ENCODE measurements at places on chromosomes 2 and 18. TPM values are rescaled to one million over a fixed set of nuclear protein-coding genes. Genes with fewer than 3 reads are reported as not detected.

The MC5R gene
- not detected for total RNA-seq

The PRSS56 gene
- not detected for total RNA-seq

The TNFAIP6 gene
- total RNA-seq = not detected

The ZC3H15 gene
- total RNA-seq = 35.2 TPM

The MROH2A gene
- 2.9 TPM for total RNA-seq

The NEU2 gene
- total RNA-seq = not detected

The TPGS2 gene
- 59.5 TPM for total RNA-seq

The CCDC141 gene
- not detected for total RNA-seq

The VWA3B gene
- total RNA-seq = not detected

The IL36RN gene
- total RNA-seq = 1.0 TPM

The SP140 gene
- total RNA-seq = 0.58 TPM

The CNPPD1 gene
- 37.1 TPM for total RNA-seq

- no peaks in the 10 kb centered on the region for H3K36me3 ChIP-seq
- no peak for DNase-seq
- H3K27me3 ChIP-seq = no peaks in the 10 kb centered on the region
These were observed 2.3 kb upstream of the VSNL1 start for GRCh38 chr2:17538022-17538843.

GRCh38 chr2:55511508-55512124 is 7.9 kb upstream of the CFAP36 start:
- no peaks in the 10 kb centered on the region for H3K27me3 ChIP-seq

GRCh38 chr2:235055891-235056516 is 104.2 kb downstream of the SH3BP4 start:
- DNase-seq = peak; percentile 42
- peaks cover 55% of the 10 kb centered on the region for H3K36me3 ChIP-seq
- H3K4me3 ChIP-seq = no peak overlapping the region
- no peaks in the 10 kb centered on the region for H3K27me3 ChIP-seq

- no peak for DNase-seq
- H3K36me3 ChIP-seq = no peaks in the 10 kb centered on the region
- no peaks in the 10 kb centered on the region for H3K27me3 ChIP-seq
- no peak overlapping the region for H3K27ac ChIP-seq
- H3K4me3 ChIP-seq = no peak overlapping the region
- no peaks in the 10 kb centered on the region for H3K4me1 ChIP-seq
These were observed 59.9 kb upstream of the DARS1 start for GRCh38 chr2:136045344-136045743.

GRCh38 chr2:169302364-169302763 is 60.0 kb downstream of the LRP2 start:
- DNase-seq = no peak
- H3K27me3 ChIP-seq = no peaks in the 10 kb centered on the region
- no peaks in the 10 kb centered on the region for H3K36me3 ChIP-seq
- no peaks in the 10 kb centered on the region for H3K4me1 ChIP-seq

DNA sequence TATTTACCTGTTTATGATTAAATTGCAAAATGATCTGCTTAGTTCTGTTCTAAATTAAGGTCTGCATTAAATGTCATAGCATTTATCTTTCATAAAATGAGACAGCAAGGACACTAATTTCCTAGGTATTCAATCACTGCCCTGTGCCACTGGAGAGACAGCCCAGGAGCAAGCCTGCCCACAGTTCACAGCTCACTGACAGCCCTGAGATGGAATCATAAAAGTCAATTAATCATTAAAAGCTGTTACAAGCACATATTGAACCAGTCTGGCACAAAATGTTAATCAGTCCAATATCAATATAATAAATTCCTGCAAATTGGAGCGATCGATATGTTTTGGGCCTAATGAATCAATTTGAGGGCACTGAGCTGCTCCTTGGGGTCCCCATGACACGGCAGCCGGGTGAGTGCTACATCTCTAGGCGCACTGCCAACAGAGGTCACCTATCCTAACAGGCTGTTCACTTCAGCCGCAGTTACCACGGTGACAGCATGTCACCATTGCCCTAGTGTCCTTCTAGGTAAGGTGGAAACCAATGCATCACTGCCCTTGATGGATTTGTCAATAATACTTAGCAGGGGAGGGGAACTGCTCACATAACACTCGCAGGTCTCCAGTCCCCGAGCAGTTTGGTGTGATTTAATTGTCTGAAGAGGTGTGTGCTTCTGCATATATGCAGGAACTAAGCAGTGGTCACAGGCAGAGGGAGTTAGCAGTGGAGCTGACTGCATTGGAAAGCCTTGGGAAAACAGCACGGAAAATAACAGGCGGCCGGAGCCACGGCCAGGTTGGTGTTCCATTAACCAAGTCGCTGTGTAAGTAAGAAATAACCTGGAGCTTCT is 47.3 kb downstream of the POU3F3 start:
- no peaks in the 10 kb centered on the region for H3K4me1 ChIP-seq
- H3K36me3 ChIP-seq = no peaks in the 10 kb centered on the region
- no peak overlapping the region for H3K27ac ChIP-seq
- H3K4me3 ChIP-seq = no peak overlapping the region
- H3K27me3 ChIP-seq = peaks cover 85% of the 10 kb centered on the region

GRCh38 chr18:14937271-14937670 is 189.3 kb downstream of the ANKRD30B start:
- no peak for DNase-seq
- no peaks in the 10 kb centered on the region for H3K4me1 ChIP-seq
- no peak overlapping the region for H3K4me3 ChIP-seq
- no peak overlapping the region for H3K27ac ChIP-seq

GRCh38 chr2:218996937-218997336 is 3.7 kb upstream of the CRYBA2 start:
- no peak for DNase-seq
- H3K4me3 ChIP-seq = no peak overlapping the region
- H3K4me1 ChIP-seq = peaks cover 9% of the 10 kb centered on the region
- H3K36me3 ChIP-seq = no peaks in the 10 kb centered on the region

DNA sequence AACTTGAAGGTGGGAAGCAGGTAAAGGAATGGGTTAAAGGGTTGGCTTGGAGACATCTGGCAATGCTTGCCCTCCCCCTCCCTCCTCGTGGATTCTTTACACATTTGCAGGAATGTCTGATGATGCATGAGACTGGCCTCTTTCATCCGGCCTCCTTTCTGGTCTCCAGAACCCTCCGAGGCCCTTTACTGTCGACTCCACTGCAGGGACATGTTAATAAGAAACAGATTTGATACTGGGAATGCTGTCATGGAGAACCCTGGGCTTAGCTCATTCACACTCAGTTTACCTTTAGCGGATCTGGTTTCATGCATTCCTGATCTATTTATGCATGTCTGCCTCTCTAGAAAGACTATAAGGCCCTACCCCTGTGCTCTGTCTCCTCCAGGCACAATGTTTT is 238.7 kb downstream of the TGIF1 start:
- peaks cover 8% of the 10 kb centered on the region for H3K4me1 ChIP-seq
- no peak overlapping the region for H3K4me3 ChIP-seq
- H3K36me3 ChIP-seq = no peaks in the 10 kb centered on the region
- H3K27ac ChIP-seq = no peak overlapping the region
- no peak for DNase-seq
- no peaks in the 10 kb centered on the region for H3K27me3 ChIP-seq

- DNase-seq = no peak
- H3K27ac ChIP-seq = no peak overlapping the region
- no peak overlapping the region for H3K4me3 ChIP-seq
- no peaks in the 10 kb centered on the region for H3K36me3 ChIP-seq
- peaks cover 3% of the 10 kb centered on the region for H3K4me1 ChIP-seq
These were observed 645.0 kb downstream of the IRS1 start for GRCh38 chr2:226154610-226155009.

DNA sequence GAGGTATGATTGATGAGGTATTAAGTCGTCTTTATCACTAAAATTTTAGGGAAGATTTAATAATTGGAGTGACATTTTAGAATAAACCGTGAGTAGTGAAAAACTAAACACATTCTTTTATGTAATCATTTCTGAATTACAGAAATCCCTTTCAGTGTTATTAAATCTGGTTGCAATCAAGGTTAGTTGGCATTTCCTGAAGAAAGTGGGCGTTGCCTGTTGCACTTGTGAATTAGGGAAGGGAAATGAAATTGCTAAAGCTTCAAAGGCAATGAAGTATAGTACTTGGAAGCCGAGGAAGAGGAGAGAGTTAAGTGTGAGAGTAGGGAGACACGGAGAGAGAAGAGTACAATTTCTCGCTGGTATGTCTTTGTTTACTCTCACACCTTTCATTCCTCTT is 274.5 kb downstream of the SLC8A1 start:
- DNase-seq = no peak
- no peaks in the 10 kb centered on the region for H3K36me3 ChIP-seq
- no peaks in the 10 kb centered on the region for H3K4me1 ChIP-seq
- H3K27ac ChIP-seq = no peak overlapping the region
- no peaks in the 10 kb centered on the region for H3K27me3 ChIP-seq

- no peak overlapping the region for H3K27ac ChIP-seq
- no peaks in the 10 kb centered on the region for H3K4me1 ChIP-seq
- H3K27me3 ChIP-seq = no peaks in the 10 kb centered on the region
- no peak for DNase-seq
- no peaks in the 10 kb centered on the region for H3K36me3 ChIP-seq
- no peak overlapping the region for H3K4me3 ChIP-seq
These were observed 1608.9 kb upstream of the PIK3C3 start for GRCh38 chr18:40346146-40346545.

GRCh38 chr2:10887476-10887875 is 24.3 kb upstream of the KCNF1 start:
- H3K4me1 ChIP-seq = no peaks in the 10 kb centered on the region
- no peak for DNase-seq
- H3K27me3 ChIP-seq = peaks cover 19% of the 10 kb centered on the region
- H3K27ac ChIP-seq = no peak overlapping the region

DNA sequence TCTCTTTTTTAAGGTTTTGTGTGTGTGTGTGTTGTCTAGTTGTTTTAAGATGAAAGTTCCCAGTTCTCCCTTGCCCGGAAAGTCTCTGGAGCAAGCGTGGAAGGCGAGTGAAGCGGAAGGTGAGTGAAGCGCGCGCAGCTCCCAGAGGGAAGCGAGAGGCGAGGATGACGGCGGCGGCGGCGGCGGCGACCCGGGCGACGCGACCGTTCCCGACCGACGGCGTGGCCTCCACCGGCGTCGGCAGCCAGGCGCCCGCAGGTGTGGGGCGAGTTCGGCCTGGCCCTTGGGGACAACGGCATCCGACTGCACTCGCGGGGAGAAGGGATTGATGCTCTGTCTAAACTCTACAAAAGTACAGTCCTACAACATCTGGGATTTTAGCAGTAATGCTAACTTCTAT is 321.9 kb downstream of the CELF4 start:
- no peaks in the 10 kb centered on the region for H3K27me3 ChIP-seq
- H3K4me3 ChIP-seq = no peak overlapping the region
- no peaks in the 10 kb centered on the region for H3K36me3 ChIP-seq
- no peaks in the 10 kb centered on the region for H3K4me1 ChIP-seq
- no peak for DNase-seq
- no peak overlapping the region for H3K27ac ChIP-seq

DNA sequence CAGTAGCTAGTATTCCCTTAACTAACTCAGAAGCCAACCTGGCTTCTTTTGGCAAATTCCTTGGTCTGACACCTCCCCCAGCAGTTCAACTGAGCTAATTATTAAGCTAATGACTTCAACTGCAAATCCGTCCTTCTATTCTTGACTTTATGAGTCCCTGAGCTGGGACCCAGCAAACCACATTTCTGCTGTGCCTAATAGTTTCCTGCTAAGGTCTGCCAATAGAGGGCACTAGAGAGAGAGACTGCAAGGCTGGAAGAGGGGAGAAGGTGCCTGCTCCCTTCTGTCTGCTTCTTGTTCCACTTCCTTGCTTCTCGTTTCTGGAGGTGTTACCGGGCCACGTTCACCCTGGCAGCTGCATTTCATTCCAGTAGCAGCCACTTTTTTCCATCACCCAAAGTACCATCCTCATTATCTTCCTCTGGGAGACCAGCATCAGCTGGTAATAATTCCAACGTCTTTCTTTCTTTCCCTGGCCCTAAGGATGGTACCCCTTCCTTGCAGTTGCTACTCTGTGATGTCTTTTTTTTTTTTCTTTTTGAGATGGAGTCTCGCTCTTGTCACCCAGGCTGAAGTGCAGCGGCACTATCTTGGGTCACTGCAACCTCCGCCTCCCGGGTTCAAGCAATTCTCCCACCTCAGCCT is 352.0 kb downstream of the TNS1 start:
- peaks cover 15% of the 10 kb centered on the region for H3K4me1 ChIP-seq
- H3K36me3 ChIP-seq = no peaks in the 10 kb centered on the region
- DNase-seq = no peak

DNA sequence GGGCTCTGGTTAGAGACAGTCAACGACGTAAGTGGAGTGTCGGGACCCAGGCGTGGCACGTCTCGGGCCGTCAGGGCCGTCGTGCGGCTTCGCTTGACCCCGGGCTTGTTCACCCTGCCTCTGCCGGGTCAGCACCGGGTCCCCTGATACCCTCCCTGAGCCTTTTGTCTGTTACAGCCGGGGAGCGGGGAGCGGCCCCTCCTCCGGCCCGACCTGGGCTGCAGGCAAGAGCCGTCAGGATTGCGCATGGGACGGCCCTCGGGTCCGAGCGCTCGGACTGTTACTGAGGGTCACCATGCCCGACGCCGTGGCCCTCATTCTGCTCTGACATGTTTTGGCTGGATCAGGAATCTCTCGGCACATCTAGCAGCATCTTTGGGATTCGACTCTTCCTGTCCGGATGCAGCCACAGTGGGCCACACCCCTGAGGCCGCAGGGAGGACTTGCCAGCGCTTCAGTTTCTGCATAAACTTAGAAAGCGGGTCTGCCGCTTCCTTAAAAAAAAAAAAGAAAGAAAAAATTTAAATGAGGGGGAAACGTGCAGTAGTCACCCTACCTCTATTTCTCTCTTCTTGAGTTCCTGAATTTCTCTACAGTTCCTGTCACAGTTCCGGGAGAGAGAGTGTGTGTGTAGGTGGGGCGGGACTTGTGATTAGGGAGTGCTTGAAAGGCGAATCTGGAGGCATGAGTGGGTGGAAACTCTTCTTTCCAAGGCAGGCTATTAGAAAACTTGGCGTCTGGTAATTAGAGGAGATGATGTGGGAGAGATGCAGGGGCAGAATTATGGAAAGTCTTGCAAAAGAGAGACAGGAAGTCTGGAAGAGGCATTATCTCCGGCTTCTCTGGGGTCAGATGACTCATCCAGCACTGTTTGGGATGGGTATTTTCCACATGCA is 909 bp downstream of the TMEM87B start:
- no peaks in the 10 kb centered on the region for H3K27me3 ChIP-seq
- peaks cover 30% of the 10 kb centered on the region for H3K4me1 ChIP-seq
- peak; percentile 58 for DNase-seq

GRCh38 chr2:134268265-134268664 is 14.4 kb downstream of the MGAT5 start:
- H3K4me1 ChIP-seq = no peaks in the 10 kb centered on the region
- DNase-seq = no peak
- H3K4me3 ChIP-seq = no peak overlapping the region
- no peak overlapping the region for H3K27ac ChIP-seq
- no peaks in the 10 kb centered on the region for H3K36me3 ChIP-seq
- H3K27me3 ChIP-seq = no peaks in the 10 kb centered on the region

All from PC-9 (cell line).